Left ventricle myocardium inferior (tissue), 1 donor: ENCODE measurements at places on chromosomes 4 and X.

GRCh38 chr4:45897946-45898585 lies 225.8 kb downstream of the GABRG1 start:
- no peak for DNase-seq
- H3K4me3 ChIP-seq, result no peak overlapping the region
- no peak overlapping the region for H3K27ac ChIP-seq
- no peaks in the 10 kb centered on the region for H3K36me3 ChIP-seq
- H3K4me1 ChIP-seq, result no peaks in the 10 kb centered on the region

GRCh38 chr4:160846121-160846520 lies 1317.7 kb downstream of the FSTL5 start:
- H3K36me3 ChIP-seq, result no peaks in the 10 kb centered on the region
- no peak overlapping the region for H3K27ac ChIP-seq
- H3K4me1 ChIP-seq, result no peaks in the 10 kb centered on the region
- no peak overlapping the region for H3K4me3 ChIP-seq
- no peak for DNase-seq
- no peaks in the 10 kb centered on the region for H3K27me3 ChIP-seq

GRCh38 chrX:55839485-55839884 lies 121.9 kb downstream of the RRAGB start:
- no peak overlapping the region for H3K4me3 ChIP-seq
- no peaks in the 10 kb centered on the region for H3K36me3 ChIP-seq
- no peak overlapping the region for H3K27ac ChIP-seq
- no peaks in the 10 kb centered on the region for H3K27me3 ChIP-seq

DNA sequence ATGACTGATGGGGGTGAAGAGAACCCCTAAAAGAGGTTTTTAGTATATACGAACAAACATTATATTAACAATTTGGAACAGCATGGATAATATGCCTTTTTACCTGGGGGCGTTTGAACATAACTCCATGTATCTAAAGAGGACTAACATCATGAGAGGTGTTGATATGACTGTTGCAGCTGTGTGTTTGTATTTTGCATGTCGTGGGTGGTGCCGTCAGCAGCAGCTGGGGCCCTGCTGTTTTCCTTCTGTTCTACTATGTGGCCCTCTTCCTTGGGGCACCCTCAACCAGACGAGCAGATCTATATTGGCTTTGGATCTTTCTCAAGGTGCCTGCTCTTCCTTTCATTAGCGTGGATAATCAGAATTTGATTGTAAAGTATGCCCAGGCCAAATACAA lies 11.2 kb downstream of the GBA3 start:
- DNase-seq, result no peak
- no peaks in the 10 kb centered on the region for H3K4me1 ChIP-seq
- H3K4me3 ChIP-seq, result no peak overlapping the region

DNA sequence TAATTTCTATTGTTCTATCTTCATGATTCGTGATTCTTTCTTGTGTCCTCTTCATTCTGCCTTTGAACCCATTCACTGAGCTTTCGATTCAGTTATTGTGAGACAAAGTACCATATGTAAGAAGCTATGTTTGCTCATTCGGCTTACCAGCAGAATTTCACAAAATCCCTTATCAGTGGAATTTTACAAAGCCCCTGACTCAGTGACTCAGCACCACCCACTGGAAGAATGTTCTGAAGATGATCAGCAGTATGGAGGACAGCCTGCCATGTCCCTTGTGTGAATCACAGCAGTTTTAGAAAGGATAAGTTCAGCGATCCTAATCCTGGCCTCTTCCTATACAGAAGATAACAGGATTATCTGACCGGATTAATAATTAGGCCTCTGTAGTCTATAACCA lies 5.8 kb upstream of the UXT start:
- no peaks in the 10 kb centered on the region for H3K27me3 ChIP-seq
- H3K27ac ChIP-seq, result no peak overlapping the region
- no peaks in the 10 kb centered on the region for H3K4me1 ChIP-seq
- no peaks in the 10 kb centered on the region for H3K36me3 ChIP-seq
- DNase-seq, result no peak

DNA sequence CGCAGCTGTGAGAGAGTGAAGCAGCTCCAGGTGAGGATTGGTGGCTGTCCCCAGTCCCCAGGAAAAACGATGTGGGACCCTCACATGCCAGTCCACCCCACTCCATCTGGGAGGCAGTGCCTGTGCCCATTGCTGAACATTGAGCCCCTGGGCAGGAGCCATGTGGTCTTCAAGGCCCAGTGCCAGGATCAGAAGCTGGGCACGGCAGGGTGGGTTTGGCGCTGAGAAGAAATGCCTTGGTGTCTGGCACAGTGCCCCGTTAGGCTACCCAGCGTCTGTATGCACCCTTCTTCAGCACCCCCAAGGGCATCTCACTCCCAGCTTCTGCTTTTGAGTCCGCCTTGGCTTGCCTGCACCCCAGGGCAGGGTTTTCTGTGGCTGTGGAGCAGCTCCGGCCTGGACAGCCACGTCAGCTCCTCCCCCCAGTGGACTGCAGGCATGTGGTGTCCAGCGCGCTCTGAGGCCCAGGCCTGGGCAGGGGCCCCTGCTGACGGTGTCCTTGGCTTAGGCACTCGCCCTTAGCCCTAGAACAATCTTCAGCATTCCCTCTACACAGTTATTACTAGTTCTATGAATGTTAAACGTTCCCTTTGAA lies 28.6 kb downstream of the RGS12 start:
- peaks cover 26% of the 10 kb centered on the region for H3K36me3 ChIP-seq
- peak; percentile 54 for DNase-seq
- peak overlapping the region; percentile 84 for H3K27ac ChIP-seq
- no peaks in the 10 kb centered on the region for H3K27me3 ChIP-seq

DNA sequence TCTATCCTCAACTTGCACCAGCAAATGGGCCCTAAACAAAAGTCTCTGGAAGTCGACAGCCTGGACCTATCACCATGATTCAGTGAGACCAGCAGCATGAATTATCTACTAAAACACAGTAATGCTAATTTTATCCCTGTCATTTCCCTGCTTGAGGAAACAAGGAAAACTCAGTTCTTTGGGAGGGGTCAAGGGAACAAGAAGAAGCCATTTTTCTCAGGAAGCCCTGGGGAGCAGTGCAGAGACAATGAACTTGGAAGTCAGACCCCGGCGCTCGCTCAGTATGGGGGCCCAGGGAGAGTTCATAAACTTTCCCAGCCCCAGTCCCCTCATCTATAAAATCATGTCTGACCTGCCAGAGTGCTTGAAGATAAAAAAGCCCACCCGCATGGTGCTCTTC lies 50.4 kb downstream of the DCTD start:
- no peaks in the 10 kb centered on the region for H3K27me3 ChIP-seq
- no peak overlapping the region for H3K4me3 ChIP-seq
- H3K4me1 ChIP-seq, result no peaks in the 10 kb centered on the region
- H3K36me3 ChIP-seq, result no peaks in the 10 kb centered on the region

DNA sequence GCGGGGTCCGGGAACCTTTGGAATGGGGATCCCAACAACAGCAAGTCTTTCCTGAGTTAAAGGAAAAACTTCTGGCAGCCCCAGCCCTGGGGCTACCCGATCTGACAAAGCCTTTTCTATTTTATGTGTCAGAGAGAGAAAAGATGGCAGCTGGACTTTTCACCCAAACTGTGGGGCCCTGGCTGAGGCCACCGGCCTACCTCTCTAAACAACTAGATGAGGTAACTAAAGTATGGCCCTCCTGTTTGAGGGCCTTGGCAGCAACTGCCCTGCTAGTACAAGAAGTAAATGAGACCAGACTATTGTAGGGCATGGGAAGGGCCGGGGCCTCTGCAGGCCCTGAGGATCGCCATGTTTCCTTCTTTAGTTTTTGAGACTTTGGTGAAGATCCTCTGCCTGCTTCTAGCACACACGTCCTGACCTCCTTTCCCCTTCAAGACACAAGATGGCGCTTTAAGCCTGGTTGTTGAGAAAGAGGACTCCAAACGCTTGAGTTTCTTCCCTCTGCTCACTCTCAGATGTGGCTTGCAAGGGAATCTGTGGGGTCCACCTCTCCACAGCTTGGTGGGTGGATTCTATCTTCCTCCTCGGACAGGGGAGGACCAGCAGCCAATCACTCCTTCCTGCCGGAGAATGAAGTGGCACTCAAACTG lies 18.5 kb upstream of the DRD5 start:
- no peaks in the 10 kb centered on the region for H3K36me3 ChIP-seq
- H3K27me3 ChIP-seq, result peaks cover 31% of the 10 kb centered on the region
- H3K4me1 ChIP-seq, result no peaks in the 10 kb centered on the region
- no peak for DNase-seq
- H3K4me3 ChIP-seq, result no peak overlapping the region

DNA sequence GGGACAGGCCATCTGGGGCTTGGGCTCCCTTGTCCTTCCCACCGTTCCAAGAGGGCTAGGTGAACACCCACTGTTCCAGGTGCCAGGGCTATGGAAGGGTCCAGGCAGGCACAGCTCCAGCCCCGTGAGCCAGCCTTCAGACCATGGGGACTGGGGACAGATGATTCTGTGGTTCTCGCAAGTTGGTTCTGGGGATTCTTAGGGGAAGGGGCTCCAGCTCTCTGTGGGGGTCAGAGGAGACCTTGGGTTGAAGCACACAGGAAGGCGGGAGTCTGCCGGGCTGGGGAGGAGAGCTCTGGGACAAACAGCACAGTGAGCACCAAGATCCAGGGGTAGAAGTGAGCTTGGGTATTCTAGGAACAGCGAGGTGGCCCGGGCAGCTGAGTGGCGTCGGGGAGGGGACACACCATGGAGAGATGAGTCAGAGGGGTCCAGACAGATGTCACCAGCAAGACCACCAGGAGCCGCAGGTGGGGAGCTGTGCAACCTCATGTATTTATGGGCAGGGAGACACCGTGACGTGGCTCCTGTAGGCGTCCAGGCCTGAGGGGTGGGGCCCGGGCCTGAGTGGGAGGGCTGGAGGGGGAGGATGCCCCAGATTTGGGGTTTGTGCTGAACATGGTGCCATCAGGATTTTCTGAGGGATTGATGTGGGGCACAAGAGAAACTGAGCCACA lies 48.8 kb upstream of the HMX1 start:
- H3K27ac ChIP-seq, result no peak overlapping the region
- no peaks in the 10 kb centered on the region for H3K4me1 ChIP-seq
- DNase-seq, result no peak
- H3K27me3 ChIP-seq, result peaks cover 81% of the 10 kb centered on the region
- H3K4me3 ChIP-seq, result no peak overlapping the region
- H3K36me3 ChIP-seq, result no peaks in the 10 kb centered on the region

GRCh38 chrX:114650351-114650750 lies 66.5 kb downstream of the HTR2C start:
- no peaks in the 10 kb centered on the region for H3K27me3 ChIP-seq
- no peaks in the 10 kb centered on the region for H3K36me3 ChIP-seq
- H3K4me1 ChIP-seq, result no peaks in the 10 kb centered on the region
- no peak overlapping the region for H3K4me3 ChIP-seq

- DNase-seq, result no peak
- no peak overlapping the region for H3K4me3 ChIP-seq
- no peak overlapping the region for H3K27ac ChIP-seq
- no peaks in the 10 kb centered on the region for H3K27me3 ChIP-seq
- no peaks in the 10 kb centered on the region for H3K36me3 ChIP-seq
- peaks cover 4% of the 10 kb centered on the region for H3K4me1 ChIP-seq
Measured at GRCh38 chr4:137693641-137694040, 161.3 kb upstream of the PCDH18 start.

DNA sequence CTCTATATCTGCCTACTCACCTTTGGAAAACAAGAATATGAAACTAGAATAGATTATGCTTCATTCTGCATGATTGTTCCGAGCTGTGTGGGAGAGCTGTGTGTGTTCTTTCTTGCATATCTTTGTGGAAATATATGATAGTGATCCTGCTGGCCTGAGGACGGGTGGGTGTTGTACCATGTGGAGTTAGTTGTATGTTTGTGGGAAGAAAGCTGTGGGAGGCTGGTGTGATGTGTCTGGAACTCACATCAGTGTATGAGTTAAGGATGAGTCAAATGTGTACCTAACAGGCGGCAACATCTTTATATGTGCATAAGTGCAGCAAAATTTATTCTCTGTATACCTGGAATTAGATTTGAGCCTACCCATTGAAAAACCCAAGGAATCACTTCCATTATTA lies 208.1 kb upstream of the ADGRL3 start:
- H3K4me1 ChIP-seq, result no peaks in the 10 kb centered on the region
- H3K27me3 ChIP-seq, result no peaks in the 10 kb centered on the region
- H3K4me3 ChIP-seq, result no peak overlapping the region
- no peak overlapping the region for H3K27ac ChIP-seq
